ENCODE measurements at places on chromosomes 11 and 22.

GRCh38 chr22:44158816-44159215 is 21.9 kb upstream of the PARVG start:
- DNase-seq = no peak

GRCh38 chr11:1870721-1871466 is 18.0 kb downstream of the LSP1 start:
- no peak for DNase-seq

DNA sequence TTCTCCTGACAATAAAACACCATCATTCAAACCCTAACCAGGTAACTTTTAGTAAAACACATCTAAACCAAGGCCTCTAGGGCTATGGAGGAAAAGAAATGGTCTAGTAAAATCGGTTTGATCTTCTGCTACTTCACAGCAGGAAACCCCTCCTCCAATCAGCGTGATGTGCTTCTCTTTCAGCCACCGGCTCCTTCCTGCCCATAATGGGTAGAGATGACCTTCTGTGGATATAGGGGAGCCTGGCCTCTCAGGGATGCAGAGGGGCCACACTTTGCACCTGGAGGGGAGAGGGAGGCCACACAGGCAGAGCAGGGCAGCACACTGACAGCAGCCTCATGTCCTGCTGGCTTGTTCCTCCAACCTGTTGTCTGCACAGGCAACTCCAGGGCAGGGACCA is 6.9 kb downstream of the EHD1 start:
- DNase-seq = no peak

- DNase-seq = no peak
Observed at GRCh38 chr11:116136987-116137674, 632.9 kb upstream of the CADM1 start.

- DNase-seq = no peak
Observed at GRCh38 chr11:61554172-61554988, 26.5 kb downstream of the SYT7 start.

GRCh38 chr22:20957683-20958431 is 9.2 kb upstream of the AIFM3 start:
- no peak for DNase-seq

DNA sequence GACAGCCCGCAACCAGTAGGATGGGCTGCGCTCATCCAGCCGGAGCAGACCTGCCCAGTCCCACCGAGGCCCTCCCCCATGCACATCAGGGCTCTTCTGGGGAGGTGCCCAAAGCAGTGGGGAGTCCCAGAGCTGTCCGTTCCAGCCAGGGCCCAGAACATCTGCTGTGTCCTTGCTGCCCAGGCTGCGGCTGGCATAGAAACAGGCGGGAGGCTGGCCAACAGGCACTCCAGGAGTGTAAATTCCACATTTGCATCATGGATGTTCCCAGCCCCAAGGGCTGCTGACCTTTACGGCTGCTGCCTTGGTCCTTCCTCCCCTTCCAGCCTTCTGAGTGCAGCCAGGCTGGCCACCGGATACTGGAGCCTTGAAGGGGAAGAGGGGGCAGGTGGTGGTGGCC is 30.0 kb upstream of the SYT7 start:
- DNase-seq = no peak

DNA sequence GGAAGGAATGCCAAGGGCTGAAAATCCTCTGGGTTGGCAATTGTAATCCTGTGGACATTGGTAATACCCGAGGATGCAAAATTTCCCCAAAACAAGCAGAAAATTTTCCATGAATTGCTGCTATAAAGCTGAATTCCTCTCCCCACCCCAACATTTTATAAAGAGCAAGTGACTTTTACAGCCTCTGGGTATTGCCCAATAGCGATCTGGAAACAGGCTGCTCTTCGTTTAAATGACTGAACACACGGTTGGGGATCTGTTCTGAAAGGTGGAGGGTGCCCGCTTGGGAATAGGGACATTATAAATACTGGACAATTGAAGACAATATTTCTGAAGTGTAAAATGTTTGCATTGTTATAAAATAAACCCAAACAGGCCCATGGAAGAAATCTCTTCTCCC is 20.6 kb downstream of the EHF start:
- no peak for DNase-seq

DNA sequence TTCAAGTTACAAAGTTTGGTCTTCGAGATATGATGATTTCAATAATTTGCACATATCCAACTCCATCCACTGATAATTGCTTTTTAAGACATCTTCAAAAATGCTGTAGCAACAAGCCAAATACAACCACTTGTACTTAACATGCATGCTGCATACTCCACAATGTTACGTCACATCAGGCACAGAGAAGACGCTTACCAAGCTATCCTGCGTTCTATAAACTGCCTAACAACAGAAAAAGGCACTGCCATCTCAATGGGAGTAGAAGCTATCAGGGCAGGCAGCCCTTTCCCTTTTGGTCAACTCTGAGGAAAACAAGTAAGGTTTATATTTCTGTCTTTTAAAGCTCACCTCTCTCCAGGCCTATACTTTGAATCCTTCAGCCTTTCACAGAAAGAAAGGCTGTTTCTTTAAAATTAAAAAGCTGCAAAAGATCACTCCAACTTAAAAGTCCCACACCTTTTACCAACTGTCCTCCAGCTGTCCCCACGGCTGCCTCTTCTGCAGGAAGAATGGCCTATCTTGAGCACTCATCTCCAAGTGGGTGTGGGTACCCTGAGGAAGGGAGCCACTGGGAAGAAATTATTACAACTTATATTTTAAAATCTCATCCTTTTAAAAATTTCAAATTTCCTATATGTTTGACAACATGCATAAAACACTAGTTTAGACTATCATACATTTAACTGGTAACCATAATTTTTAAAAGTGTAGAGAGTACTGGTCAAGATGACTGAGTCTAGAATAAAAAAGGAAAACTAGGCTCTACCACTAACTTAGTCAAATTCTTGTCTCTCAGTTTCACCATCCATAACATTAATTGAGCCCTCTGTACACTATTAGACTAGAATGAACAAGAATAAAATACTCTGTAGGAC is 14.5 kb downstream of the PHF21A start:
- DNase-seq = no peak

DNA sequence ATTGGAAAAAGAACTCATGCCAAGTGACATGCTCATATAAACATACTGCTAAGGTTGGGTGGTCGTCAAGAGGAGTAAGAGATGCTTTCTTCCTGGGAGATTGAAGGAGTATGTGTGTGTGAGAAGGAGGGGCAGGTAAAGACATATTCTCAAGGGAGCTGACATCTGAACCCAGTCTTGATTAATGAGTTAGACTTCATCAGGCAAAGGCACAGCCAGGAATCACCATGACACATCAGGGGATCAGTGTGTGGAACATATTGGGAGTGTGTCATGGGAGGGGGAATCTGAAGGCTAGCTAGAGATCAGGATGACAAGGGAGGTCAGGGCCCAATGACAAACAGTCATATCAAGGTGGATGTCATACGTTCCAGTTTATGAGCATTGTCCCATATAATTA is 14.9 kb downstream of the CNTF start:
- DNase-seq = no peak

- DNase-seq = no peak
Observed at GRCh38 chr22:28143961-28144745, 225.1 kb upstream of the PITPNB start.

GRCh38 chr22:48105259-48105658 is 1342.8 kb downstream of the TBC1D22A start:
- no peak for DNase-seq

DNA sequence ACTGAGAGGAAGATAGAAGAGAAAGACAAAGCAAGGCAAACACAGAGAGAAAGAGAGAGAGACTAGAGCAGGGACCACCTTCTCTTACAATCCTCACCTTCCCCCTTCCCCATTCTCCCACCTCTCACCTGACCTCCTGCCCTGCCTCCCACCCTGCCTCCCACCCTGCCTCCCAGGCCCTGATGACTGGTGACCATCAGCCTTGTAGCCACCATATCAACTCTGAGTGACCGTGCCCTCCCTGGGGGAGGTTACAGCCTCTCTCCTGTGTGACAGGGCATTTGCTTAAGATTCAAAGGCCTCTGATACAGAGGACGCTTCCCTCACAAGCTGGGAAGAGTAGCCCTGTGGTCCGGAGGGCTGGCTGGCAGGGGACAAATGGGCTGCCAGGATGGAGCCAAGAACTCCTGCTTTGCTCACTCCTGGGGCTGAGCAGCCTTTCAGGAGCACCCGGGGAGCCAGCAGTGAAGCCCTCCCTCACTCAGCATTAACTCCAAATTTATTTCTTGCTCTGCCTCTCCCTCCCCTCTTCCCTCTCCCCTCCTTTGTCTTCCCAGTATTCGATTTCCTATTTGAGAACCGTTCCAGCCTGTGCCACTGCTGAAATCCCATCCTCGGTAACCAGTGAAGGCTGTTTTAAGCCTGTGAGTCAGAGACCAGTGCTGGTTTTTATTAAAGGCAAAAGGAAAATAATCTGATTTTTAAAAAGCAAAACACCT is 125.2 kb upstream of the SYT13 start:
- DNase-seq = peak; percentile 68

- DNase-seq = no peak
Observed at GRCh38 chr22:45228401-45228754, 12.3 kb downstream of the KIAA0930 start.

DNA sequence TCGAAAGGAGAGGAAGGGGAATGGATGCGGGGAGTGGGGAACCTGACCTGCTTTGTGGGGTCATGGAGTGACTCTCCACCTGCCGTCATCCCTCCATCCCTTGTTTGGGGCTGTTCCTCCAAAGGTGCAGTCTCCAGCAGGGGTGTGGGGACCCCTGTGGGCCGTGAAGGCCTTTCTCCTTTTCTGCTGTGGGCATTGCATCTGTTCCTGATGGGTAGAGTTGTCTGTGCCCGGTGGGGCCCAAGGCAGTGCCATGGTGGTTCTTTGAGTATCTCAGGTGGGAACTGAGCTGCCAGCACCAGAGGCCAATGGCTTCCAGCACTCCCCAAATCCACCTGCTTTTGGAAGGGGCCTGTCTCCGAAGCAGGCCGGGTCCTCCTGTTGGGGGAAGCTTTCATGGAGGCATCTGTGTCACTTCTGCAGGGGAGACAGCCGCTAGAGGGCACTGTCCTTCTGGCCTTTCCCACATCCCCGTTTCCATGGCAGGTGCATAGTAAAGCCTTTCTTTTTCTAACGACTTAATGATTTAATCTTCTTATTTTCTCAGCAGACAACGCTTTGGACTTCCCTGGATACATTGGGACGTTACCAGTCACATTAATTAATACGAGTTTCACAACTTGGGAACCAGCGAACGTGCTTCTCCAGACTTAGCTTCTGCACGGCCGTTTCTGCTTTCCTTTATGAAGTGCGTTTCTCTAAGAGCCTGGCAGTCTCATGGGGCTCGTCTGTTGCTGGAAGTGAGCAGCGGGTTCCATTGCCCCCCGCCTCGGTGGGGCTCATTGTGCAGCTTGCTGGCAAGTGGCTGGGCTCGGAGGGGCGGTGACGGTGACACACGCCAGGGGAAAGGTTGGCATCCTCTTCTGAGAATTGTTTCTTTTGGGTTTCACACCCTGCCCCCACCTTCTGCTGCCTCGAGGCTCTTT is 57.1 kb downstream of the PARVB start:
- DNase-seq = peak; percentile 62

DNA sequence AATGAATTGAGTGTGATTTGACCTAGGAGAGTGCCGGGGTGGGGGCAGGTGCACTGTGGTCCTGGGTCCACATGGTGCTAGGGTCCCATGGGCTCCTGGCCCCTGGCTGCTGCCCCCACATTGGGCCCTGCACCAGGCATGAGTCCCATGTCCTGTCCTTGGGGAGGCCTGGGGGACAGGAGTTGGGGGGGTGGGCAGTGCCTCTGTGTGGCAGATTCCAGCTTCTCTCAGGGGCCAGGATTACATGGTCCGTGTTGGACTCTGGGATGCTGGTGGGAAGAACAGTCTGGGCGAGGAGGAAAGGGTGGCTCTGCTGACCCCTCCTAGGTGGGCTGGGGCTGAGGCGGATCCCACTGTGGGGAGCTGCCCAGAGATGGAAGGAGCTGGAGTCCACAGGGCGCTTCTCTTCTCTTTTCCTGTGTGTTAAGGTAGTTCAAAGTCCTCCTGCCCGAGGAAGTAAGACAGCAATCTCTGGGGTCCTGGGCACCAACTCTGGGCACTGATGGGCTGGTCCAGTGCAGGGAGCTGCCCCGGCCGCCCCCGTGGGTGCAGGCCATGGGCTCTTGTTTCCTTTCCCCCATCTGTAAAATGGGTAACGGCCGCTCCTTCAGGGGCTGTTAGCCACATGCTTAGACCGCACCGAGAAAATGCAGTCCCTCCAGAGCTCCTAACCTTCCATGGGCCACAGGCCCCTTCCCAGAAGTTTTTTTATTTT is 19.8 kb downstream of the KCNQ1 start:
- DNase-seq = no peak

- DNase-seq = no peak
Observed at GRCh38 chr11:47378010-47378835, at the start of gene SPI1. SPI1 (minus strand) TSS chr11:47378547; CDS start chr11:47378353, 194 bp downstream.

GRCh38 chr11:123474994-123475393 is 44.9 kb downstream of the GRAMD1B start:
- peak; percentile 79 for DNase-seq

DNA sequence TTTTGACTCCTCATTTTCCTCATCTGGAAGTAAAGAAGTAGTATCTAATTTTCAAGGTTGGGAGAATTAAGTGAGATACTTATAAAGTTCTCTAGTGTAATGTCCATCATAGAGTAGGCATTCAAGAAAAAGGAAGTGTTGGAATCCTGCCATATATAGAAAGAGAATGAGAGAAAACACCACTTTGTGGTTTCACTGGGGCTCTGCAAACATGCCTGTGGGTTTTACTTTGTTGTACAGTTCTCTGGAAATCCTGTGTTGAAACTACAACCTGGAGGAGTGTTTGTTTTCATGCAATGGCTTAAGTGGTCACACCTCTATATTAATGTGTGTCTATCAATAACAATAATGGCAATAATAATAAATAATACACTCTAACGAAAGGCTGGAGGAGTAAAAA is 741.7 kb downstream of the NELL1 start:
- no peak for DNase-seq

GRCh38 chr22:47901911-47902310 is 1139.5 kb downstream of the TBC1D22A start:
- DNase-seq = no peak

GRCh38 chr11:64859542-64860414 is 15.3 kb upstream of the CDC42BPG start:
- DNase-seq = no peak

GRCh38 chr22:46478083-46478551 is 59.3 kb downstream of the CELSR1 start:
- DNase-seq = no peak

GRCh38 chr22:38276166-38276565 is 3.4 kb upstream of the TMEM184B start:
- DNase-seq = no peak

GRCh38 chr11:72226701-72227100 is 2.1 kb downstream of the INPPL1 start:
- no peak for DNase-seq

- peak; percentile 94 for DNase-seq
Observed at GRCh38 chr11:65419772-65420481, 2.7 kb upstream of the NEAT1 start.

Measured in fibroblast of skin of scalp (primary cell).